ENCODE measurements at places on chromosomes 16 and 17. TPM values are rescaled to one million over a fixed set of nuclear protein-coding genes. Genes with fewer than 3 reads are reported as not detected.

The ADPRM gene
- 12.6 TPM for total RNA-seq

The GPATCH8 gene
- total RNA-seq, result 50.4 TPM

The SARM1 gene
- total RNA-seq, result 40.7 TPM

The NOG gene
- total RNA-seq, result not detected

The SPATA22 gene
- not detected for total RNA-seq

DNA sequence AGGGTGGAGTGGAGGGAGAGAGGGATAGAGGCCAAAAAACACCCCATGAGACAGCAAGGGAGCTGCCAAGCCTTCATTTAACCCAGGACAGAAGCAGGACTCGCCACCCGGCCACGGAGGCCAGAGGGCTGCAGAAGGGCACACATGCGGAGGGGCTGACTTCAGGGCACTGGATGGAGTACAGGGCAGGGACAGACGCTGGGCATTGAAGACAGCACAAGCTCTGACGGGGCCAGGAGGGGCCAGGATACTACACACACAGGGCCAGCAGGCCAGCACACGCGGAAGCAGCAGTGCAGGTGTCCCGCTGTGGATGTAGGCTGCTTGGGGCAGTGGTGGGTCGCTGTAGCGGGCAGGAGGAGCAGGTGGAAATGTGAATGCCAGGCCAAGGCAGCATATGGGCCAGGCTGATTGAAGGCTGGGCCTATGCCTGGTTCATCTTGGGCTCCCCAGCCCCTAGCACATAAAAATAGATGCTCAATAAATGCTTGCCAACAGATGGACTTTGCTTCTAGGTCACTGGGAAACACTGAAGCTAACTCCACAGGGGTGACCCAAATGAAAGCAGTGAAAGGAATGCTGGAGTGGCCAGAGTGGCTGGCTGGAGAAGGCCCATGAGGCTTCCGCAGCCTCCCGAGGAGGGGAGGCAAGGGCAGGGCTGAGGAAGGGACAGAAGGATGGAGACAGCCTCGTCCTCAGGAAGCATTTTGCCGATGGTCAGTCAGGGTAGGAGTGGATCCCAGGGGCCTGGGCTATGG, 61.6 kb downstream of the GNA13 start:
- DNase-seq, result no peak

DNA sequence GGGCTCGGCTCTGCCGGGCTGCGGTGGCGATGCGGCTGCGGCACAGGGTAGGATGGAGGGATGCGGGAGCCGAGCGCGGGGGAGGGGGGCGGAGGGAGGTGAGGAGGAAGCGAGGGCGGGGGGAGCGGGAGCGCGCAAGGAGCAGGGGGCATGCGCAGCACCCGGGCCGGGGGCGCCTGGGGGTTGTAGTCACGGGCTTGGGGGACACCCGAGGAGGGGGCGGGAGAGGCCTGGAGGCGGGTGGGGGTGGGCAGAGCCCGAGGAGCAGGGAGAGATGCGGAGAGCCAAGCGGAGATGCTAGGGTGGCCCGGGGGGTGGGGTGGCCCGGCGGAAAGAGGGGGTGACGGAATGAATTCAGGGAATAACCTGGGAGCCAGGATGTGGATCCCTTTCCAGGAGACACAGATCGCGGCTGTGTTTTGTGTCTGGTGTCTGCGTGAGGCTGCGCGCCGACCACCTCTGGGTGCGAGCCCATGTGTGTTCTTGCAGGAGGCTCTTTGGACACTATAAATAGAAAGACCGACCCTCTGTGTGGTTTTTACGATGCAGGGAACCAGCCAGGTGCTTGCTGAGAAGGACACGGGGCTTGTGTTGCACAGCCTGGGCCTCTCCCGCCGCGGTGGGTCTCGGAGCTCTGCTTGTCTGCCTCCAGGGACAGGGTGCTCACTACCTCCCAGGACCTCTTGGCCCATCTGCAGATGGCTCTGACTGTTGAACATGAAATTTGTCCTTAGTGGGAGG, at the start of gene STX1B:
STX1B (minus strand) TSS at position 54 of the 741 bp plus-strand sequence. CDS start 242 bp downstream, outside the sequence.
- peak; percentile 17 for DNase-seq

DNA sequence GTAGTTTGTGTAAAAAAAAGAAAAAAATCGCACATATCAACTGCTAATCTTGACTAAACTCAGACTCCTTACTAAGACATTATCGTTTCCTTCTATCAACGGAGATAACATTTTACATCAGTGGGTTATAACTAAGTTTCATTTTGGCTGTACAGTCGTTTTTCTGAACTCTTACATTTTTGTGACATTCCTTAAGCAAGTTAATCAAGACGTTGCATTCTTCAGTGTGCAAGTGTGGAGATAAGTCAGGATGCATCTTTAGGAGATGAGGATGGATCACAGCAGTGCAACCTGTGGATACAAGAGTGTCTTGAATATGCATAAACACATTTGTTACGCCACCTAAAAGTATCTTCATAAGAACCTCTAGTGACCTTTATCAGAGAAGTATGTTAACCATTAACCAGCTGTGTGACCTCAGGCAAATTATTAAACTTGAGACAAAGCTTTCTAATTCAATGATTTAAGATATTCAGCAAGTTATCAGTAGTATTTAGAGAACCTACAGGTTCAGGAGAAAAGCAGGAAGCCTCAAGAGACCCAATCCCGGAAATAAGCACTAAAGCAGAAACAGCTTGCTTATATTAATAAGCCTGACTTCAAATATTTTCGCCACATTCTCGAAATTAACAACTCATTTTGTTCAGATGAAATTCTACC, 9.4 kb downstream of the CMC2 start:
- DNase-seq, result no peak

DNA sequence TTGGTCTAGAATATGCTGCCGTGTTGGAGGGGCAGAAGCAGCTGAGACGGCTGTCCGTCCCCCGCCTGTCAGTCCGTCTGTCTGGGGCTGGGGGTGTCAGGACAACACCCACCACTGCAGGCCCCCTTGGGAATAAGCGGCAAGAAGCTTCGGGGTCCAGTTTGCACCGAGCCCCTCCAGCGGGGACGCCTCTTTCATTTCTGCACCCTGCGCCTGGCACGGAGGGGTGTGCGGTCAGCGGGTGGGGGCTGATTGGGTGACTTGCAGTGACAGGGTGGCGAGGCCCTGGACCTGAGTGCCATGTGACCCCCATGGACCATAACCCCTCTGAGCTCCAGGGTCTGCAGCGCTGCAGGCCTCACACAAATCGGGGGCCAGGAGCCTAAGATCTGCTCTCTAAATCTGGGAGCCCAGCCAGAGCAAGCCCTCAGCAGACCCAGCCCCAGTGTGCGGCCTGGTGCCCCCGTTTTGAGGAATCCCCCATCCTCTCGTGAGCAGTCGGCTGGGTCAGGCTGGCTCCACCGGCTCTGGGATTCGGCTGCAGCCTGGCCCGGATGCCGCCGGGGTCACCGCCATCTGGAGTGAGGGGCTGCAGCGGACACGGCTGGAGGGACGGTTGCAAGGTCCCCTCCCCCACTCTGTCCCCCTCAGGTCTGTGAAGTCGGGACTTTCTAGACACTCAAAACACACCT, 8.3 kb downstream of the CBFA2T3 start:
- no peak for DNase-seq

DNA sequence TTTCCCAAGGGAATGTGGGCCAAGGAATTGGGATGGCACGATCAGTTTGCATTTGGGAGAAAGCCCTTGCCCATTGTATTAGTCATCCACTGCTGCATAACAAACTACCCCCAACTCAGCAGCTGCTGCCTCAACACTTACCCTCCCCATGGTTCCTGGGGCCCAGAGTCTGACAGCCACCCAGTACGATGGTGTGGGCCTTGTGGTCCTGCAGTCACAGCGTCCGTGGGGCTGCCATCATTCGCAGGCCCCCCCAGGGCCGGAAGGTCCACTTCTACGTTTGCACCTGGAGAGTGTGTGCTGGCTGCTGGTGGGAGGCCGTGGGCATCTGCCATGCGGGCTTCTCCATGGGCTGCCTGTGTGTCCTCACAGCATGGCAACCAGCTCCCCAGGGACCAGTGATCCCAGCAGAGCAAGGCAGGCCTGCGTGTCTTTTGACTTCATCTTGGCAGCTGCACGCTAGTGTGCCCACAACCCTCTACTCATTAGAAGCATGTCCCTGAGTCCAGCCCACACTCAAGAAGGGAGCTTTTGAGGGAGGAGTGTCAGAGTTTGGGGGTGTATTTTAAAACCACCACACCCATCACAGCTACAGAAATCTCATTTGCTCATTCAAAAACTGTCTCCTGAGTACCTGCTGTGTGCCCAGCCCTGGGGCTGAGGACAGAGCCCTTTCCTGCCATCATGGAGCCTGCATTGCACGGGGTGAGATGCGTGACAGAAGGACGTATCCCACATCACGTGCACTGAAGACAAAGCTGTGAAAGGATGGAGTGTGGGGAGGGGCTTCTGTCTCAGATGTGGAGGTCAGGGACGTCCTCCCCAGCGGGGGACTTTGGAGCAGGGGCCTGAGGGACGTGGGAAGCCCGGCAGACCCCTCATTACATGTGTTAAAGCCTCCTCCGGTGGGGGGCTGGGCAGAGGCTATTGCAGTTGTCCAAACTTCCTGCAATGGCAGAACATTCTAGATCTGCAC, 185.0 kb upstream of the ZNF469 start:
- no peak for DNase-seq

All from activated T-helper 1 cell treated with anti-CD3 and anti-CD28 coated beads, Interleukin-12 subunit alpha, Interleukin-12 subunit beta, Interleukin-2, Interleukin-4 antibody, amounts not matched to agents 30 ng/mL and 10 ng/mL and 1 ng/mL, durations not matched to agents 14 hours and 24 hours and 36 hours (primary cell).